Sigmoid colon (tissue), 7 donors: ENCODE measurements at places on chromosomes 6 and 20. TPM values are rescaled to one million over a fixed set of nuclear protein-coding genes. Genes with fewer than 3 reads are reported as not detected.

- DNase-seq = no peak
Observed at GRCh38 chr6:7912736-7913517, 2.3 kb upstream of the TXNDC5 start.

GRCh38 chr6:3287308-3287707, 28.6 kb downstream of the PSMG4 start:
- peak; percentile 56 for DNase-seq

DNA sequence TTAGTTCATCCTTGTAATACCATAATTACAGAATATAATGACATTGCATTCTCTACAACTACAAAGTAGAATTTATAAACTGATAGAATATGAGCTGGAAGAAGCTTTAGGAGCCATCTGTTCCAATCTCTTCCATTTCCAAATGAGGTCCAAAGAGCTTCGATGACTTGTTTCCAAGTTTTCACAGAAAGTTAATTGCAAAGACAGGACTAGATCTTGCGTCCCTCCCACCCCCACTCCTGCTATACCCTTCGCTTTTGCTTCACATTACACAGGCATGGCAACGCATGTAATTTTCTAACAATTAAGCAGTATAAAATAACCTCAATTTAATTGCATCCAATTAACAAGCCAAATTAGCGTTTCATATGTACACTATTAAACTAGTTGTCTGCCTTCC, 7.0 kb downstream of the HIVEP2 start:
- DNase-seq = no peak

- DNase-seq = no peak
Observed at GRCh38 chr20:41192575-41192974, 55.2 kb downstream of the PLCG1 start.

DNA sequence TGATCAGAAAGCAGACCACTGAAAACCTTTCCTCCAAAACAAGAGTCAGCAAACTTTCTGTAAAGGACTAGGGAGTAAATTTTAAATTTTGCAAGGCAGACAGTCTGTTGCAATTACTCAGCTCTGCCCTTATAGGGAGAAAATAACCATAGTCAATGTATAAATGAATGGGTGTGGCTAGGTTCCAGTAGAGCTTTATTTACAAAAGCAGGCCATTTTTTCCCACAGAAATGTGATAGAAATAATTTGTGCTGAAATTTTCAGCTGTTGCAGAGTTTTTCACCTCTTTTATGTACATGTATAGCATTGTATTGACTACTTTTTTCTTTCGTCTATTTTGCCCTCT, 7.7 kb downstream of the AMD1 start:
- DNase-seq = no peak

DNA sequence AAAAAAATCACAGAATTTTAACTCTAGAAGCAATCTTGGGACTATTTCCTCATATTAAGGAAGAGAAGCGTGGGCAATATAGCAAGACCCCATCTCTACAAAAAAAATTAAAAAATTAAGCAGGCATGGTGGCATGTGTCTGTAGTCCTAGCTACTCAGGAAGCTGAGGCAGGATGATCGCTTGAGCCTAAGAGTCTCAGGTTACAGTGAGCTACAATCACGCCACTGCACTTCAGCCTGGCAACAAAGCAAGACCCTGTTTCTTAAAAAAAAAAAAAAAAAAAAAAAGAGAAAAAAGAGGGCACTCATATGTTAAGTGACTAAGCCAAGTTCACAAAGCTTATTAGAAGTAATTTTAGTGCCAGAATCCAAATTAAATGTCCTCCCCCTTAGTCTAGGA, 100.8 kb downstream of the SESN1 start:
- no peak for DNase-seq

DNA sequence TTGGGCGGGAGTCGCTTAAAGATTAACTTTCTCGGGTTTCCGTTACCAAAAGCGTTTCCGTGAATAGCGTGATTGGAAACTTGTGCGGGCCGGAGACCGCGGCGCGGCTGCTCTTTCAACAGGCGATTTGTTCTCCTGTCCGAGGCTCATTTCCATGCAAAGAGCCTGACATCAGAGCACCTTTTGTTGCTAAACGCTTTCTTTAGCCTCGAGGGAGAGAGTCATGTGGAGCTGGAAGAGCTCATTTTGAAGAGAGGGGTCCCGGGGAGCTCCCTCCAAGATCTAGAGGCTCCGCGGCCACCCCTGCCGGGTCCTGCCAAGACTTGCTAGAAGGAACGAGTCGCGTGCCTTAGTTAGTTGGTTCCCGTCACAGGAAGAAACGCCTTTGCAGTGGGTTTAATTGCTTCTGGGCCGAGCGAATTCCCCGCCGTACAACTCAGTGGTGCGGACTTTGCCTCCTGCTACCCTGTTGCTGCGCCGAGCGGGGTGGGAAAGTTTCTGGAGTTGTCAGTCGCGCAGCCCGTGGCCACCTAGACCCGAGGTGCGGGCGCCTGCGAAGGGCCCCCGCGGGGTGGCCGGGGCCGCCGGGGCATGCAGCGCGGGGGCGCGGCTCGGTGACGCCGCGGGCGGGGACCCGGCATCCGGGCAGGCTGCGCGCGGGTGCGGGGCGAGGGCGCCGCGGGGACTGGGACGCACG, at the start of gene SASH1:
Gene SASH1, plus strand, starts transcription at position 489 of the 697 bp plus-strand sequence. CDS start 230 bp downstream, outside the sequence.
- peak; percentile 84 for DNase-seq

- no peak for DNase-seq
Observed at GRCh38 chr6:147055821-147056392, 148.3 kb upstream of the STXBP5 start.

DNA sequence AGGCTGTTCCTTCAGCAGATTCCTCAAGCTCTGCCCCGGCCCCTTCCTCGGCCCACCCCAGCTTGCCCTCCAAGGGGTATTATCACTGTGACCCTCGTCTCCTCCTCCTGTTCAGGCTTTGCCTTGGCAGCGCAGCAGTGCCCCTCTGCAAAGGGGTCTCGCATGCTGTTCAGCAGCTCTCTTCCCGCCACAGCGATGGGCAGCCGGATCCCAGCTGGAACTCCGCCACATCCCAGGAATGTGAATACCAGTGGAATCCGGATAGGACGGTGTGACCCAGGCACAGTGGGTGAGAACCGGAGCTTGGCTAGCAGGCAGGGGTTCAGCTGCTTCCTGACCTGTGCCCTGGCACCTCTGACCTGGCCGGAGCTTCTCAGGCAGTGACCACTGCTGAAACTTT, 52.9 kb downstream of the RNASET2 start:
- no peak for DNase-seq

DNA sequence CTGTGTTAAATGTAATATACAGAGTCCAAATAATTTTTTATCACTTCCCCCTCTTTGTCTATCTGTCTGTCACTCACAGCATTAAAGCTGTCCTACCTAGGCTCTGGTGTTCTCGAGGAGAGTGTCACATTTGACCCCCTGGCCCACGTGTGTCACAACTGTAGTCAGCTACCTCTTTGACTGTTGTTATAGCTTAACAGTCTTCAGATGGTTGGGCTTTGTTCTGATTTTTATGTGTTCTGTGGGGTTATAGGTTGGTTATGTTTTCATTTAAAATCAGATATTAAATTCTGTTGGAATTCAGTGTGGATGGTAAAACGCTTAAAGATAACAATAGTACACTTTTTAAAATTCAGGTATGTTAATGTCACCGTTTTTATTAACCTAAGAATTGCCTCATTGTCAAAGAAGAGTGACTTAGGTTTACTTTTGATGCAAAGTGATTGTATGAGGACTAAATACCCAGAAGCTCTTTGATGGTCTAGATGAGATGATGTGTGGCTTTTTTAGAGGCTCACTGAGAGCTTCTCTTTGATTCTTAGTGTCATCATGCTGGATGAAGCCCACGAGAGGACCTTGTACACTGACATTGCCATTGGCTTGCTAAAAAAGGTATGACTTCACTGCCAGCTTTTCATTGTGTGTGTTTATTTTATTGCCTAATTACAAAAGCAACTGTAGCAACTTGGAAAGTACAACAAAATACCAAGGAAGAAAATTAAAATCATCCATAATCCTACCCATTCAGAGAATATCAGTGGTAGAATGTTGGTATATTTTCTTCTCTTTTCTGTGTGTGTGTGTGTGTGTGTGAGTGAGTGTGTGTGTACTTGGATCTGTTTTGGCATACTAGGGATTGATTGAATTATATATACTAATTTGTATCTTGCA, 29.9 kb downstream of the DHX35 start:
- no peak for DNase-seq

DNA sequence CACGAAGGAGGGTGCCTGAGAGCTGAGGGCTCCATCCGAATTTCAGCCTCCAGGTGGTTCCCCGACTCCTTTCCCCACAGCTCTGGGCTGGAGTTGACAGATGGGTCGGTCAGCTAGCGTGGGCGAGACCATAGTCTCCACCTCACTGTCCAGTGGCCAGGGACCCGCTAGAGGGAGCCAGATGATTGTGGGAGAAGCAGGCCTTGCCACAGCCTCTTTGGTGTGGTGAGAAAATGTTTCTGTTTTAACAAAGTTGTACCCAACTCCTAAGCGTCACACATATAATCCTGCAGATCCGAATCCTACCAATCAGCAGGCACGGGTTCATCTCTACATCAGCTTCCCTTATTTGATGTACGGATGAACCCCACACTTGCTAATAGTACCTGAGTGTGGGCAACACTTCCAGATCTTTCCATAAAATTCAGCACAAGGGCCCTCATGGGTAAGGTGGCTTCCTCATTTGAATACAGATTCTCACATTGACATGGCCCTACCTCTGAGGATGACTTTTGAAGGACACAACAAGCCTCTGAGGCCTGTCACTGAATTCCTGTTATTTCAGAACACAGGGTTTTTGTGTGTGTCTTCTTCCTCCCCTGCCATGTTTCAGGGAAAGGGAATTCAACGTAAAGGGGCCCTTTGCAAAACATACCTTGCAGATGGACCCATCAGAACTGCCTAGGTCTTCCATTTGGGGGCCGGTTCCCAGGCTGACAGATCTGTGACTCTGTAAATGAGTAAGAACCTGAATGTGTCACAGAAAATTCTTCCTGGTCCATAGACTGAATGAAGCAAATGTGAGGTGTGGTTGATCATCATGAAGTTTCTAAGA, 103.2 kb upstream of the DUSP22 start:
- peak; percentile 91 for DNase-seq

DNA sequence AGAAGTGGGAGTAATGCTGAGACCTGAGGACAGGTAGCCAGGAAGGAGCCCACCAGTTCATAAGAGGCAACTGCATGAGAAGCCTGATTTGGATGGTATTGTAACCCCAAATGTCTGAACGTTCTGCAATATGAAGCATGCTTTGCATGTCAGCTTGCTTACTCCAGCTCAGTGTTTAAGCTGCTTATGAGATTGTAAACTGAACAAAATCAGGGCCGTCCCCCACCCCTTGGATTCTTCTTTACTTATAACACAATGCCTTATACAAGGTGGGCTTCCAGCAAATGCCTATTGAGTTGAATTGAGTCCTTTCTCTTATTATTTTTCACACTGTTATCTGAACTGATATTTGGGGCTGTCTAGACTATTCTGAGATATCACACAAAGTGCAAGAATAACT, 761.3 kb downstream of the KIF16B start:
- no peak for DNase-seq

DNA sequence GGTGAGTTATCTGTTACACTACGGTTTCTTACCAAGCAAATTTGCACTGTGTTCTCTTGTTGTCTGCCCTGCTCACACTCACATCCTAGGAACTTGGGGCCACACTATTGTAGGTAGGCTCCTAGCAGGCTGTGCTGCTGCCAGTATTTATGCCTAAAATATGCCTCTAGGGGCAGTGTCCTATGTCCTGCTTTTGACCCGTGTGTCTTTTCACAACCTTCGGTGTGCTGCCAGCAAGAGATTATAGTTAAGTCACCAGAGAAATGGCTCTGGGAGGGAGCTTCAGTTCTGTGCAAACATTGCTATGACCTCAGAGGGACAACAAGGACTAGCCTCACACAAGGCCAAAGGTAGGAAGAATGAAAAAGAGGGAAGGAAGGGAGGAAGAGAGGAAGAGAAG, 8.9 kb upstream of the TAAR5 start:
- no peak for DNase-seq

- no peak for DNase-seq
Observed at GRCh38 chr6:130903007-130903406, 75.8 kb downstream of the SMLR1 start.

- no peak for DNase-seq
Observed at GRCh38 chr6:28606424-28607391, 81.0 kb downstream of the GPX5 start.

GRCh38 chr6:70072540-70073179, 206.3 kb downstream of the COL19A1 start:
- DNase-seq = no peak

DNA sequence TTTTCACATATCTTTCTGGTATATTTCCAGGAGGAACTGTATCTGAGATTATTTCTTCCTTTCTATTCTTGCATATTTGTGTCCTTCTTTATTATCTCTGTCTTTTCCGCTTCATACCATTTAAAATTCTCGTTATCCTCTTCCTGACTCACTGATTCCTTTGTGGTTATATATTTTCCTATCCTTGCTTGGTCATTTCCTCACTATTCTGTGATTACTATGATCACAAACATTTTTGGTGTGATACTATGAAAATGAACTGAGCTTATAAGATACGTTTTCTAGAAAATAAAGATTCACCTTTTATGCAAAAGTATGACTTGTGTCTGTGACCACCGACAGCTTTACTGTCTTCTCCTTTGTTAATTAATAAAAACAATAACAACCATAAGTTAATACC, 26.5 kb upstream of the MYCT1 start:
- no peak for DNase-seq

LST1 gene
- total RNA-seq = 7.5 TPM

UBD gene
- total RNA-seq = not detected

SYNDIG1 gene
- 0.36 TPM for total RNA-seq

PLA2G7 gene
- 0.49 TPM for total RNA-seq

MYB gene
- not detected for total RNA-seq

GRM4 gene
- total RNA-seq = 0.14 TPM

TBX18 gene
- total RNA-seq = 2.5 TPM
